ENCODE measurements at places on chromosomes 4 and X. TPM values are rescaled to one million over a fixed set of nuclear protein-coding genes. Genes with fewer than 3 reads are reported as not detected.

TMEM271 gene
- 0.31 TPM for total RNA-seq

EIF4E gene
- total RNA-seq, result 155 TPM

ZNF630 gene
- 2.1 TPM for total RNA-seq

- DNase-seq, result no peak
Observed at GRCh38 chr4:11912886-11913285, 484.2 kb upstream of the HS3ST1 start.

- no peak for DNase-seq
Observed at GRCh38 chrX:68369559-68369958, 63.7 kb downstream of the OPHN1 start.

- DNase-seq, result no peak
Observed at GRCh38 chr4:113637823-113638561, 123.5 kb downstream of the CAMK2D start.

DNA sequence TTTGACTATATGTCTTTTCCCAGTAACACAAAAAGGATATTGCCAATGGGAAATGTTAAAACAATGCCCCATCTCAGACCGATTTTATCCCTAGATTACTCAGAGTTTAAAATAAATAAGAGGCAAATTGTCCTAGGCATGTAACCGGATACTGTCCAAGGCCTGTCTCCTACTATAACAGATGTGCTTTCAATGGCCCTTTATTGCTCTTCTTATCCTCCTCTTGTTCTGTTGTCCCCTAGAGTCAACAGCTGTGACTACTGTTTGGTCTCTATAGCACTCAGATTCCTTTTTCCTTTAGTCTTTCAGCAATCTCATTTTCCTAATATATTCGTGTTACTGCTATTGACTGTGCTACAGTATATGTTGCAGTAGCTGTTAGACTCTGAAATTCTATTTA is 66.8 kb upstream of the PLS3 start:
- DNase-seq, result no peak
